Endothelial cell of umbilical vein (primary cell): ENCODE measurements at places on chromosomes 3 and 15. TPM values are rescaled to one million over a fixed set of nuclear protein-coding genes. Genes with fewer than 3 reads are reported as not detected.

Gene USP50
- total RNA-seq, result not detected in 2 replicates

Gene DNAJA4
- total RNA-seq, result 20.2 and 21.3 TPM in 2 replicates

Gene LMAN1L
- total RNA-seq, result not detected in 2 replicates

Gene STOML1
- 12.4 and 12.9 TPM in 2 replicates for total RNA-seq

Gene UBAP1L
- total RNA-seq, result 3.9 and 5.0 TPM in 2 replicates

Gene CCNB2
- 62.8 and 65.2 TPM in 2 replicates for total RNA-seq

Gene PLA2G4E
- not detected in 2 replicates for total RNA-seq

Gene CYFIP1
- total RNA-seq, result 135 and 158 TPM in 2 replicates

Gene GPR62
- total RNA-seq, result 0.15 TPM in 1 of 2 replicates, not detected in the other

GRCh38 chr3:23130406-23130805 is 72.7 kb upstream of the UBE2E2 start:
- no peaks in the 10 kb centered on the region for H3K36me3 ChIP-seq
- no peak overlapping the region for H3K27ac ChIP-seq
- H3K4me3 ChIP-seq, result no peak overlapping the region
- peaks cover 1% of the 10 kb centered on the region for H3K27me3 ChIP-seq
- DNase-seq, result no peak
- H3K4me1 ChIP-seq, result no peaks in the 10 kb centered on the region

DNA sequence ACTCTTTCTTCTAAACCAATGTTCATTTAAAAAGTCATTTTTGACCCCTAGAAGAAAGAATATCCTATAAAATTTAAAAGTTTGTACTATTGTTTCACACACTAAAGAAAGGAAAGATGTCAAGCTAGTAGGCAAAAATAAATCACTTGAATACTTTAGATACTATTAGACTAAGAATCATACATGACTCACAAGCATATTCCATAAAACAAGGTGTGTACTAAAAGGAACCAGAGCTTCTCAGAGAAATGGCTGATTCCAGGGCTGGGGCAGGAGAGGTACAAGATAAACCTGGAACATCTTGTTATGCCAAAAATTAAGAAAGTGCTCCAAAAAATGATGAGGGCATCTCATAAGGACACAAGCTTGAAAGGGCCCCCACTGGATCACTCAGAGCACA is 8.7 kb downstream of the DLG1 start:
- DNase-seq, result no peak
- peaks cover 3% of the 10 kb centered on the region for H3K36me3 ChIP-seq
- peaks cover 8% of the 10 kb centered on the region for H3K4me1 ChIP-seq
- no peaks in the 10 kb centered on the region for H3K27me3 ChIP-seq
- no peak overlapping the region for H3K4me3 ChIP-seq
- no peak overlapping the region for H3K27ac ChIP-seq

GRCh38 chr3:144923046-144923775 is 951.6 kb downstream of the DIPK2A start:
- H3K4me3 ChIP-seq, result no peak overlapping the region
- H3K27ac ChIP-seq, result no peak overlapping the region
- H3K4me1 ChIP-seq, result no peaks in the 10 kb centered on the region
- no peaks in the 10 kb centered on the region for H3K36me3 ChIP-seq
- H3K27me3 ChIP-seq, result no peaks in the 10 kb centered on the region

DNA sequence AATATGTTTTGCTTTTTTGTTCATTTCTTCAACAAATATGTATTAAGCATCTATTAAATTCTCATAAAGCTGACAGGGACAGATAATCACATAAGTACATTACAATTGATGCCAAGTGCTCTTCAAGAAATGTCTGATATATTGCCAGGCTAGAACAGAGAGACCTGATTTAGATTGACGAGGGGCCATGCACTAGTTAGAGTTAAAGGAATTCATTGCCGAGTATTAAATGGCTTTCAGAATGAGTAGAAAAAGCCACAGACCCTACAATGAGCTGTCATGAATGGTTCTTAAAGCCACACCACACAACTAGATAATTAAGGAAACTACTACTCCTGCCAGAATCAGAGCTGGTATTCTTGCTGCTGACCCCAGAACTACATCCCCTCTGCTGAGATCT is 250.2 kb upstream of the MME start:
- DNase-seq, result no peak
- no peaks in the 10 kb centered on the region for H3K4me1 ChIP-seq
- no peak overlapping the region for H3K27ac ChIP-seq
- no peaks in the 10 kb centered on the region for H3K36me3 ChIP-seq
- no peak overlapping the region for H3K4me3 ChIP-seq

- H3K36me3 ChIP-seq, result no peaks in the 10 kb centered on the region
- no peaks in the 10 kb centered on the region for H3K4me1 ChIP-seq
- H3K27ac ChIP-seq, result no peak overlapping the region
- DNase-seq, result peak; percentile 14
- H3K27me3 ChIP-seq, result no peaks in the 10 kb centered on the region
- no peak overlapping the region for H3K4me3 ChIP-seq
Measured at GRCh38 chr15:39801641-39802309, 19.1 kb upstream of the FSIP1 start.

DNA sequence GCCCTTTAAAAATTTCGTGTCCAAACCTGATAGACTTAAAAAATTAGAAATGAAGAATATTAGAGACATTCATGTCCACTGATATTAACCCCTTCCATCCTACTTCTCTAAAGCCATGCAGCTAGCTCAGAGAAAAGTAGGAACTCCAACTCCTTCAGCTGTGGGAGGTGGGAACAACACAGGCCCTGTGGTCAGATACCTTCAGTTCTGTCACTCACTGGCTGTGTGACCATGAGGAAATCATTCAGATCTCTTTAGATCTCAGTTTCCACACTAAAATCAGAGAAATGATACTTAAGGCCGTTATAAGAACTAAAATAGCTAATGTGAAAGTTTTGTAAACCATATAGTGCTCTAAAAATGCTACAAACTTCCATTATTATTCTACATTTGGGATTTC is 209.8 kb downstream of the TNIK start:
- no peak overlapping the region for H3K27ac ChIP-seq
- H3K36me3 ChIP-seq, result no peaks in the 10 kb centered on the region
- DNase-seq, result no peak
- H3K4me1 ChIP-seq, result no peaks in the 10 kb centered on the region

DNA sequence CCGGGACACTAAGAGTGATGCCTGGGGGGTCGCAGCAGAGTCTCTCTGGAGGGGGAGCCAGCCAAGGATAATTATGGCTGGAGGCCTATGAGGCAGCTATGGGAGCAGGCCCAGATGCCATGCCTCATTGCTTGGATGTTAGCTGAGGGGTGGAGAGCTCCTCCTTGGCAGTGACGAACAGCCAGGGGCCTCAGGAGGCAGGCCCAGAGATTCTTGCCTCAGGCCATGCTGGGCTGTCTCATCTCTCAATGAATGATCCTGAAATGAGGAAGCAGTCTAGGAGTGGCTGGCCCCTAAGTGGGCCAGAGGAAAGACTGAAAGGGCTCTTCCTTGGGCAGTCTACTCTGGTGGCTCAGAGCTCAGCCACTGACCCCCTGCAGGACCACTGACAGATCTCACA is 21.3 kb downstream of the KIF9 start:
- no peak overlapping the region for H3K4me3 ChIP-seq
- no peaks in the 10 kb centered on the region for H3K27me3 ChIP-seq
- no peaks in the 10 kb centered on the region for H3K4me1 ChIP-seq
- H3K27ac ChIP-seq, result no peak overlapping the region

DNA sequence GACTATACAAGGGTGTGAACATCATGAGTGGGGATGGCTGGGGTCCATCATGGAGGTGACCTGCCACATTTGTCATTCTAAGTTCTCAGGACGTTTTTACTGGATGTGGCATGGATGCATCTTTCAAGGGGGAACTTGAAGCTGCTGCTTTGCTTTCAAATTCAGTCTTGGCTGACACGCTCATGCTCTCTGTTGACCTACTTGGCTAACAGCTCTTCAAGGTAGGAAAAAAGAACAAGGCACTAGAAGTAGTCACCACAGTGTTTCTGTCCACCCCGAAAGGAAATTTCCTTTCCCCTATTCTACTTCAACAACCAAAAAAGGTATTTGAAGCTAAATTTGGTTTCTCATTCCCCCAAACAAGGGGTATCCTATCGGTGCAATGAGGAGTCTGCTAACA is 15.0 kb downstream of the STIMATE start:
- DNase-seq, result no peak
- no peak overlapping the region for H3K4me3 ChIP-seq
- H3K4me1 ChIP-seq, result no peaks in the 10 kb centered on the region

- no peaks in the 10 kb centered on the region for H3K27me3 ChIP-seq
- H3K27ac ChIP-seq, result peak overlapping the region; percentile 2
- H3K4me3 ChIP-seq, result no peak overlapping the region
- no peak for DNase-seq
- peaks cover 16% of the 10 kb centered on the region for H3K36me3 ChIP-seq
Measured at GRCh38 chr15:89837134-89837829, 22.6 kb upstream of the ANPEP start.

- no peaks in the 10 kb centered on the region for H3K36me3 ChIP-seq
- H3K4me1 ChIP-seq, result no peaks in the 10 kb centered on the region
- H3K27ac ChIP-seq, result no peak overlapping the region
- no peak for DNase-seq
- H3K27me3 ChIP-seq, result no peaks in the 10 kb centered on the region
- H3K4me3 ChIP-seq, result no peak overlapping the region
Measured at GRCh38 chr15:50124631-50125030, 5.6 kb upstream of the ATP8B4 start.

DNA sequence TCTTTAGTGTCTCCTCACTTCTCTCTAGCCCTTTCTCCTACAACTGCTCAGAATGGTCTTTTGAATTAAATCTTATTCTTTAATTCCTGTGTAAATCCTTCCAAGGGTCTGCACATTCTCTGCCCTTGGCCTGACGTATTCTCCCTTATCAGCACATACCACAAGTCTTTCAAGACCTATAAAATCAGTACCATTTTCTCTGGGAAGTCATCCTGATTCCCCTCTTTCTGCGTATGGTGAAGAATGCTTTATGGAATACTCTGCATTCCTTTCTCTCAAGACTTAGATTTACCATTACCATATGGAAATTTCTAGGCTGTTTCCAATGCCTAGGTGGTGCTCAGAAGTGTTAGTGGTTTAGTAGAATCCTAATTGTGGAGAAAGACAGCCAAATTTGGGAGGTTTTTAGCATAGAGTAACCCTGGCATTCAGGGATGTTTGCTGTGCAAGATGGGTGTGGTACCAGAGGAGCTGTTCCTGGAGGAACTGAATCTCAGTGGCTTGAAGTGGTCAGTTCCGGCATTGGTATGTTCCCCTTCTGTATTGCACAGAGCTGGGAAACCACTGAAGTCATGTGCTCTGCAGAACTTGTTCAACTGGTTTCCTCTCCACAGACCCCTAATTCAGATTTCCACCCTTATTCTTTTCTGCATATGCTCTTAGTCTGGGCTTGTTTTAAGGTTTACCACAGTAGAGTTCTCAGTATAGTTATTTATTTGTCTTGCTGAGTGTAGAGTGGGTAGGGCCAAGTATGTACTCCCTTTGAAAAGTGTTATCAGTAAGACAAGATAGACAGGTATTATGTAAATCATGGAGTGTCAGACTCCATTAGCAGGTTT is 24.5 kb downstream of the IQGAP1 start:
- H3K36me3 ChIP-seq, result no peaks in the 10 kb centered on the region
- no peak overlapping the region for H3K4me3 ChIP-seq
- H3K27me3 ChIP-seq, result no peaks in the 10 kb centered on the region
- H3K4me1 ChIP-seq, result peaks cover 41% of the 10 kb centered on the region

DNA sequence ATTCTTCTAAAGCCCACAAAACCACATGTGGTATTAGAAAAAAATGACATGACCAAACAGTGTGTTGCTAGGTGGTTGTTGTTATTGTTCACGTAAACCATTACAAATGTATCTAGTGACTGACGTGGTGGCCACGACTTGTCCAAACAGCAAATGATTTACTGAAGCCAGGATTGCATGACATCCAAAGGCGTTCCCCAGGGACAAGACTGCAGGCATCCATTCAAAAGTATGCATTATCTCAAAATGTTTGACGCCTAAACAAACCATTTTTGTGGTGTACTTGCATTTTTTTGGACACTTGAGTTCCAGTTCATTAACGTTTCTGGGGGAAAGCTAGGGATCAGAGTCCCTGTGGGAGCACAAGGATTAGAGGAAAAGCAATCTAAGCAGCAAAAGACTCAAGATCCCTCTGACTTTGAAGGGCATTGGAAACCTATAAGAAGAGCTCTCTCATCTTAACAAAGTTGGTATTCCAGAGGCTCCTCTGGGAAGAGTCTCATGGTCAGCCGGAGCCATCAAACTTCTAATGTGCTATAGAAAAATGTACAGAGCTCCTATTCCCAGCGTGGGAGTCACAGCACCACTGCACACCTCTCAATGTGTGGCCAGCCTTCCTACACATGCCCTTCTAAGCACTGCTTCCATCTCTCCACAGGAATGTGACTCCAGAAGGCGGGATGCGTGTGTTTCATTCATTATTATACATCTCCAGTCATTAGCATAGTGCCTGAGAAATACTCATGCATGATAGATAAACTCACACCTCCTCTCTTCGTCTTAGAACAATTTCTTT is 62.9 kb downstream of the FBN1 start:
- DNase-seq, result no peak
- no peaks in the 10 kb centered on the region for H3K27me3 ChIP-seq
- no peak overlapping the region for H3K4me3 ChIP-seq
- no peak overlapping the region for H3K27ac ChIP-seq

DNA sequence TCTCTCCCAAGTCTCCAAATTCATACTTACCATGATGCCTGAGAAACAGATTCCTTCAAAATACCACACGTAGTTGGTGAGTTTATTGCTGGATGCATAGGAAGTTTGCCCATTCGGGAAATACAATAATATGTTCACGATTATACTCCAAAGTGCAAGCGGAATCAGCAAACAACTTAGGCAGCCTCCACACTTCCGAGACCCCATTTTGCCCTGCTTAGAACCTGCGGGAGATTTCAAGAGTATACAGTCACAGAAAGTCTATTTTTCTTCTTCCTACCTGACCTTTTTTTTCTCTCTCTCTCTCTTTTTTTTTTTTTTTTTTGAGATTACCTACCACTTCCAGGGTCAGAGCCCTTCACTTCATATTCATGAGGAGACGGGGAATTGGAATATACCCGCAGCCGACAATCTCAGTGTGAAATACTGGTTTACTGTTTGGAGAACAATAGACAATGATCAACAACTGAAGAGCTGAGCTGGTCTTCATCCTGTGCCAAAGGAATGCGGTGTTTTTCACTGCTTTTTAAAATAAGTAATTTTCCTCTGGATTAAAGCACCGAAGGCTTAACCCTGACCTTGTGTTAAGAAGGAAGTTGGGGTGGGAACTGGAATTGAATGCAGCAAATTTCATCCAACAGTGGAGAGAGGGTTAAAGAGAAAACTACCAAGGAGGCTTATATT is at the start of gene TM4SF18:
TSS of gene TM4SF18 (minus strand) at position 461 of the 684 bp plus-strand sequence. CDS start at position 207, 254 bp downstream.
- H3K27me3 ChIP-seq, result no peaks in the 10 kb centered on the region
- H3K27ac ChIP-seq, result peak within 1 kb of the TSS; percentile 92
- H3K4me3 ChIP-seq, result peak within 1 kb of the TSS; percentile 92
- peaks cover 2% of the 10 kb centered on the region for H3K36me3 ChIP-seq
- H3K4me1 ChIP-seq, result peaks cover 49% of the 10 kb centered on the region

GRCh38 chr3:37291275-37291700 is 116.9 kb upstream of the LRRFIP2 start:
- no peak overlapping the region for H3K4me3 ChIP-seq
- H3K4me1 ChIP-seq, result peaks cover 26% of the 10 kb centered on the region
- no peaks in the 10 kb centered on the region for H3K27me3 ChIP-seq
- H3K36me3 ChIP-seq, result peaks cover 5% of the 10 kb centered on the region
- DNase-seq, result peak; percentile 34

GRCh38 chr15:36415643-36416042 is 163.8 kb upstream of the CDIN1 start:
- no peaks in the 10 kb centered on the region for H3K36me3 ChIP-seq
- no peak overlapping the region for H3K4me3 ChIP-seq
- no peaks in the 10 kb centered on the region for H3K27me3 ChIP-seq
- DNase-seq, result no peak

- H3K4me1 ChIP-seq, result no peaks in the 10 kb centered on the region
- H3K27me3 ChIP-seq, result no peaks in the 10 kb centered on the region
- DNase-seq, result no peak
- H3K4me3 ChIP-seq, result no peak overlapping the region
- no peak overlapping the region for H3K27ac ChIP-seq
Measured at GRCh38 chr3:31022716-31023115, 128.3 kb upstream of the GADL1 start.
